ENCODE measurements at places on chromosomes 1 and 21.

GRCh38 chr1:37945743-37946702, 830 bp downstream of the INPP5B start:
- DNase-seq: no peak

GRCh38 chr1:198030682-198031081, 113.5 kb downstream of the LHX9 start:
- DNase-seq: no peak

- DNase-seq: no peak
Observed at GRCh38 chr1:61287734-61288133, 205.4 kb downstream of the NFIA start.

GRCh38 chr1:8370046-8370881, 52.4 kb downstream of the SLC45A1 start:
- no peak for DNase-seq

DNA sequence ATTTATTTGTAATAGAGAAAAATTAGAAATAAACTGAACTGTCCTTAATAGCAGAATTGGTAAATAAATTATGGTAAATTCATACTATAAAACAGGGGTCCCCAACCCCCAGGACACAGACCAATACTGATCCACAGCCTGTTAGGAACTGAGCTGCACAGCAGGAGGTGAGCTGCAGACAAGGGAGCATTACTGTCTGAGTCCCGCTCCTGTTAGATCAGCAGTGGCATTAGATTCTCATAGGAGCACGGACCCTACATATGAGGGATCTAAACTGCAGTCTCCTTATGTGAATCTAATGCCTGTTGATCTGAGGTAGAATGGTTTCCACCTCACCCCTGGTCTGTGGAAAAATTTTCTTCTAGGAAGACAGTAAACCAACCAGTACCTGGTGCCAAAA, 7.5 kb downstream of the WDR47 start:
- DNase-seq: no peak

GRCh38 chr1:245679821-245680780, 525.3 kb downstream of the KIF26B start:
- DNase-seq: no peak

DNA sequence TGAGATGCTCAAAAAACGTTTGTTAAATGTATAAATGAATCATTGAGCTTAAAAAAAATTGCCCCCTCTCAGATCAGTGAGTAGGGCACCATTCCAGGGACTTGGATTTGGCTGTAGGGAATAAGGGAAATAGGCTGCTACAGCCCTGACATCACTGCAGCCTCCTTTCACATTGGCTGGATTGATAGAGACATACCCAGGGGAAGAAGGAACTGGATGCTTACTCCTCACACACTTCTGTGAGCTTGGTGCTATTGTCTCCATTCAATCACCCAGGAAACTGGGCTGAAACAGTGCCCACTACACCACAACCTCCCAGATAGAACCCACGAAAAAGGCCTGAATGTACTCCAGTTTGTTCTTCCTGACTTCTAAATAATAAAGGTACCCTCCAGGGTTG, 87.2 kb downstream of the TGFBR3 start:
- DNase-seq: no peak

DNA sequence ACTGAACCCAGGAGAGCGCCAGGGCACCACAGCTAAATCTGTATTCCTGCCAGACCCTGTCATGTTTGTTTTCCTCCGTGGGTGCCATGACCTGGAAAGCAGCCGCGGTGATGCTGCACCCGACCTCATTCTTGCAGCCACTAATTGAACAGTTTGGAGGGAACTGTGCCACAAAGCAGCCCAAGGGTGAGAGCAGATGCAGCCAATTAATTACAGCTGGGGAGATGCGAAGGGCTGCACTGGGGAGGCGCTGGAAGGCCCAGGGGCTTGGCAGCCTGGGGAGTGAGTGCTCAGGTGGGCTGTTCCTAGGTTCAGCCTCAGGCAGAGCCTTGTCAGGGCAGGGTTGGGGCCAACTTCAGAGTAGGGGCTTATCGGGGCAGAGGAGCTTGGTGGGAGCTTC, 158.4 kb upstream of the CD34 start:
- DNase-seq: no peak

DNA sequence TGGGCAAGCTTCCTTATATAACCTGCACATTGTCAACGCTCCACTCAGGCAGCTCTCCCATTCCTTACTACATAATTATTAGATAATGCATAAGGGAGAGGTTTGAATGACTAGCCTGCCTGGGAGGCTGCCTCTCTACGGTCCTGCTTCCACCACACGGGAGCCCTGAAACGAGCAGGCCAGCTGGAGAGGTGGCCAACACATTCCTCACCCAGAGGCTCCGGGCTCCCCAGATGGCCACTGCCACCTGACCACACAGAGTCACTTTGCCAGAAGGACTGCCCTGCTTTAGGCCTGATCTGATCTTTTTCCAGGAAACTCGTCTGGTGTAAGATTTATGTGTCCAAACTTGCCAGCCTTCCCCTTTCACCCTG, 27.9 kb downstream of the HIVEP3 start:
- DNase-seq: no peak

GRCh38 chr1:67644566-67644965, 40.4 kb upstream of the GADD45A start:
- no peak for DNase-seq

DNA sequence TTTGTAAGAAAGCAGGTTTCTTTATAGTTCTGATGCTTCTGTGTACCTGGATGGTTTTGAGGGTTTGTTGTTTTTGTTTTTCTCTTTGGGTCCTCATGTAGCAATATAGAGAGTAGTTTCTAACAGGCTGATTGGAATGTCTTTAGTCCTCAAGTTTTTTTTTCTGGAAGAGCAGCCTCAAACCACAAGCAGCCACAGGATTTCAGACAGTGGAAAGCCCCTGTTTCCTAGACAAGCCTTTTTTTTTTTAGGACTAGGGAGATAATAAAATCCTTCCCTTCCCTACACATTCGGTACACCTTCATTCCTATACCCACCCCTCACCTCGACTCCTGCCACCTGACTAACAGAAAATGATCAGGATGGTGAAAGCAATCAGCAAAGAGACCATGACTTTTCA, 47.6 kb downstream of the ACP6 start:
- DNase-seq: no peak

GRCh38 chr1:118978914-118979701, 9.0 kb downstream of the TBX15 start:
- DNase-seq: no peak

GRCh38 chr1:192561301-192561700, 14.3 kb upstream of the RGS1 start:
- DNase-seq: no peak

- DNase-seq: no peak
Observed at GRCh38 chr1:64849942-64850341, 105.1 kb downstream of the RAVER2 start.

- no peak for DNase-seq
Observed at GRCh38 chr1:221839782-221840395, 98.0 kb upstream of the DUSP10 start.

DNA sequence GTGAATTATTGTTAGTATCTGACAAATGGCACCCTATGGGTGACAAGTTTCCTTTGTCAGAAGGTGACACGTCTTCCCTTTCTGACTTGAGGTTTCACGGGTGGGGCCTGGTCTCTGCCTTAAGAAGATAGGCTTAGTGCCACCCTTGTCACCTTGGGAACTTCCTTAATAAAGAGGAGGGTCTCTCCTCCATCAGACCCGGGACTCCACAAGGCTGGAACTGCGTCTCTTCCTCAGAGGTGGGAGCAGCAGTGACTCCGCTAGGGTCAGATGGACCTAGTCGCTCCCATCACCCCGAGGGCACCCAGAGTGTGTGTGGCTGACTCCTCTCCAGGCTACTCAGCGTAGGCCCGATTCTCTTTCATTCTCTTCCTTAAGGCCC, 774 bp upstream of the WDTC1 start:
- no peak for DNase-seq

DNA sequence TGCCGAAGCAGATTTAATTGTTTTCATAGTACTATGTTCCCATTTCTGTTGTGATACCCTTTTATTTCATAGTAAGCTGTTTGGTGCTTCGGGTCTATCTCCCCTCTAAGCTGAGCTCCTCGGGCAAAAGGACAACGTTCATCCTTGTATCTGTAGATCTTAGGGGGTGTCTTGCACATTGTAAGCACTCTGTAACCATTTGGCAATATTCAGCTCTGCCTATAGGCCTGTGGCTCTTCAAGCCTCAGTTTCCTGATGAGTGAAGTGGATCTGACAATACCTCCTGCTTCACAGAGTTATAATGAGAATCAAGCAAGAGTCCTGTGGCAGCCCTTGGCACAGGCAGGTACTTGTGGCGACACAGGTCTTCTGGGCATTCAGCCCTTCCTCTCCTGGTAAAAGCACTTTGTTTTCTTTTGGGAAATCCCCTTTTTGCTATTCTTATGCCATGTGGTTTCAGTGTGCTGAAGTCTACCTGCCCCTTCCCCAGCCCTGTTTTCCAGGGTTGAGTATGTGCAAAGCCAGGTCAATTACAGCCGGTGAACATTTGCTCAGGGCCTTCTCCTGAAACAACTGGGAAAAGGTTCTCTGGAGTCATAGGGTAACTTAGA, 8.5 kb upstream of the EXO1 start:
- no peak for DNase-seq

Measured in cortex of kidney (tissue), 1 donor.